ENCODE measurements at places on chromosomes 7 and 10.
A peak's percentile ranks its signal among the peaks of the same experiment; 100 is the strongest.

GRCh38 chr10:102565793-102566192 is 62.0 kb downstream of the SUFU start:
- no peak overlapping the region for H3K4me3 ChIP-seq
- peaks cover 2% of the 10 kb centered on the region for H3K36me3 ChIP-seq
- H3K27me3 ChIP-seq, result no peaks in the 10 kb centered on the region
- H3K4me1 ChIP-seq, result no peaks in the 10 kb centered on the region
- H3K27ac ChIP-seq, result no peak overlapping the region

GRCh38 chr10:97812696-97813095 is 36.9 kb upstream of the GOLGA7B start:
- no peak for DNase-seq

- no peaks in the 10 kb centered on the region for H3K4me1 ChIP-seq
- H3K27ac ChIP-seq, result no peak overlapping the region
- no peak overlapping the region for H3K4me3 ChIP-seq
- no peak for DNase-seq
- H3K36me3 ChIP-seq, result no peaks in the 10 kb centered on the region
These were observed 76.8 kb downstream of the GATA3 start for GRCh38 chr10:8130973-8131911.

- peaks cover 2% of the 10 kb centered on the region for H3K27me3 ChIP-seq
- DNase-seq, result no peak
- peaks cover 17% of the 10 kb centered on the region for H3K4me1 ChIP-seq
- H3K4me3 ChIP-seq, result peak overlapping the region; percentile 92
These were observed 754 bp downstream of the GSTO1 start for GRCh38 chr10:104255311-104255981.

DNA sequence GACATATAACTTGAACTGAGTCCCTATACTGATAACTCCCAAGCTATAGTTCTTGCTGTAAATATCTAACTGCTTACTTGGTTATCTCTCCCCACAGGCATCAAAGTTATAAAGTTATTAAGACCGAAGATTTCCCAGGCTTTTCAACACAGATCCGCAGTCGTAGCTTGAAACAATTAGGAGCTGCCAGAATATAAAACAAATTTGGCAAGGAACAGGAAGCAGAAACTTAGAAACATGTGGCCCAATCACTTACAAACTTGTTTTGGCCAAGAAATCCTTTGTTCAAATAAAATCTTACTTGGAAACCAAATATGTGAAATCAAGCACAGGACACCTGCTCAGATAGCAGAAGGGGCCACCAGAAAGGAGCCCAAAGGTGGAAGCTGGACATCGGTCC is 9.0 kb downstream of the SLC16A12 start:
- no peaks in the 10 kb centered on the region for H3K36me3 ChIP-seq
- no peaks in the 10 kb centered on the region for H3K4me1 ChIP-seq
- H3K4me3 ChIP-seq, result no peak overlapping the region
- DNase-seq, result no peak
- no peaks in the 10 kb centered on the region for H3K27me3 ChIP-seq

DNA sequence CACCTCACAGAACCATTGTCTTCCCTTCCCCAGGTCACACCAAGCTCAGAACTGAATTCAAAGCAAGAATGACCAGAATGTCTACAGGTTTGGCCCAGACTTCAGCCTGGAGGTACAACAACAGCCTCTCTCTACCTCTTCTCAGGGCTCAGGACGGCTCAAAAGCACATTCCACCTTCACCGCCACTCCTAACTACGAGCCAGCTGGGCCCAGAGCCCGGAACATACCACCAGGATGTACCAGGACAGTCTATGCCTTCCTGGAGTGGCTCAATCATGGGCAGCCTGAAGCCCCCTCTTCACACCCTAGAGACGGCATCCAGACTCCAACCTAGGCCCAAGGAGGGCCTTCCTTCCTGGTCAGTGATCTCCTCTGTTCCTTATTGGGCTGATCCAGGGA is 41.6 kb downstream of the ANXA8 start:
- no peaks in the 10 kb centered on the region for H3K4me1 ChIP-seq
- H3K27ac ChIP-seq, result no peak overlapping the region
- H3K27me3 ChIP-seq, result no peaks in the 10 kb centered on the region

GRCh38 chr10:14740684-14741247 is 33.9 kb downstream of the FAM107B start:
- no peaks in the 10 kb centered on the region for H3K27me3 ChIP-seq
- H3K36me3 ChIP-seq, result no peaks in the 10 kb centered on the region
- H3K4me3 ChIP-seq, result no peak overlapping the region
- no peak for DNase-seq
- H3K27ac ChIP-seq, result no peak overlapping the region

- DNase-seq, result no peak
- H3K27me3 ChIP-seq, result no peaks in the 10 kb centered on the region
- no peaks in the 10 kb centered on the region for H3K4me1 ChIP-seq
- H3K27ac ChIP-seq, result no peak overlapping the region
These were observed 24.4 kb downstream of the ASNS start for GRCh38 chr7:97847791-97848190.

- H3K36me3 ChIP-seq, result no peaks in the 10 kb centered on the region
- no peaks in the 10 kb centered on the region for H3K27me3 ChIP-seq
- no peak overlapping the region for H3K4me3 ChIP-seq
- no peak overlapping the region for H3K27ac ChIP-seq
- H3K4me1 ChIP-seq, result no peaks in the 10 kb centered on the region
These were observed 150.3 kb upstream of the FAM171A1 start for GRCh38 chr10:15521328-15521903.

Measured in neuronal stem cell (in vitro differentiated cells).